Stimulated activated CD8-positive, alpha-beta memory T cell treated with anti-CD3 and anti-CD28 coated beads, Interleukin-15, amount 100 ng/mL, for 1 hour (primary cell): ENCODE measurements at places on chromosomes 5 and 9.

- DNase-seq = no peak
These were observed 113.9 kb downstream of the DCP2 start for GRCh38 chr5:113090336-113091106.

GRCh38 chr9:16138561-16139491 lies 586.0 kb downstream of the CCDC171 start:
- DNase-seq = no peak

DNA sequence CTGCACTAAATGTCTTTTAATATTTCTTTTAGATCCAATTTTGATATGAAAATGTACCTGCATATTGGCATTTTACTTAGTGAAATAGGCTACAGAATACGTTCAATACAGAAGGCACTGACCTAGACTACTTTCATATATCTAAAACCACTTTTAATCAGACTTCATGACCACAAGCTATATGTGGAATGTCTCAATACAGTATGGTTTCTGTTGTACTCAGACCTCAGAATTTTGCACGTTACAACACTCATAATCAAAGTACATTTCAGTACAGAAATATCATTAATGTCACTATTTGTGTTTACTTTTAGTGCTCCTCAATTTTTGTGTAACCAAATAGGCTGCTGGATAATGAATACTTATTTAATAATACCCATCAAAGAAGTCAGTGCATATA lies 74.8 kb downstream of the MEF2C start:
- DNase-seq = no peak

GRCh38 chr5:167908606-167909005 lies 382.8 kb upstream of the WWC1 start:
- no peak for DNase-seq

DNA sequence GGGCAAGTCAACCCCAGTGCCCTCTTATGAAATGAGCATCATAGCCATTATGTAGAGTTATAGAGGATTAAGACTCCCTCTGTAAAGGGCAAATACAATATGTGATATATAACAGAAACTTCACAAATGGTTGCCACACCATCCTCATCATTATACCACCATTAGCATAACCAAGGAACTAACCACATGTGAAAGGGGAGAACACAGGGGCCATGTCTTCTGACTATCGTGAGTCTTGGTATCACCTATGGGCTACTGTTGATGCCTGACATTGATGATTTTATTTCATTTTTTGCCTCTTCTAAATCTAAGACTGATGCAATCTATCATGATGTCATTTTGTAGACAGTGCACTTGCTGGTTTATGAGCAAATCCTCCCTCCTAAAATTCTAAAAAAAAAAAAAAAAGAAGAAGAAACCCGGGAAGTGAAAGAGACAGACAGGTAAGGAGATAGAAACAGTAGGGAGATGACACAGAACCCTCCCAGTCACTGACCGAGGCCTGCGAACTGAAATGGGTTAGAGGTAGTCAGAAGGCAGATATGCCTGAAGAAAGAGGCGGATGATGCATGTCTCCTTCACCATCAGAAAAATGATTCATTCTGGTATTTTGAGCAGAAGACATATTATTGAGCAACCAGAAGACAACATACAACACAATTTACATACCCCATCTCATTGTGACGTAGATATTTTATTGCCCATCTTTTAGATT lies 266.0 kb downstream of the DMAC1 start:
- no peak for DNase-seq
